ENCODE measurements at places on chromosomes 12 and 14.

DNA sequence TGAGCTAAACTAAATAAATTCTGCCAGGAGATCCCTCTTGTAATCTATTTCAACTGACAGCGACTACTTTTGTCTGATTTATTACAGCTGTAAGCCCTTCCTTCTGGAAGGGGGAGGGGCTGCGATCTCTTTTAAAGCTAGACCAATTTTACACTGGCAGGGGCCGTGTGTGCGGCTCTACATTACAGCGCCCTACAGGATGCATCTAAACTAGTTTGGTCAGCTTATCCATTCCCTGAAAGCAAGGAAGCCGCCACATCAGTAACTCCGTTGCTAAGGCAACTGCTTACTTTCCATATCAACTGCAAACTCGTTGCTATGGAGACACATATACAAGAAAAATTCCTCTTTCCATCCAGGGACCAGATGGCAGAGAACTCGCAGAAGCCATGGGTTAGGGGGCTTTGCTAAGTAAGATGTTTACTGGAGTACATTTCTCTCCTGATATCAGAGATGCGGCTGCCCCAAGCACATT is 17.4 kb downstream of the FOXN3 start:
- DNase-seq, result no peak

GRCh38 chr14:101020834-101021370 is 117.4 kb upstream of the RTL1 start:
- no peak for DNase-seq

- DNase-seq, result no peak
Measured at GRCh38 chr14:69573831-69574262, 824 bp downstream of the CCDC177 start.

- no peak for DNase-seq
Measured at GRCh38 chr12:45762185-45763110, 32.9 kb downstream of the ARID2 start.

DNA sequence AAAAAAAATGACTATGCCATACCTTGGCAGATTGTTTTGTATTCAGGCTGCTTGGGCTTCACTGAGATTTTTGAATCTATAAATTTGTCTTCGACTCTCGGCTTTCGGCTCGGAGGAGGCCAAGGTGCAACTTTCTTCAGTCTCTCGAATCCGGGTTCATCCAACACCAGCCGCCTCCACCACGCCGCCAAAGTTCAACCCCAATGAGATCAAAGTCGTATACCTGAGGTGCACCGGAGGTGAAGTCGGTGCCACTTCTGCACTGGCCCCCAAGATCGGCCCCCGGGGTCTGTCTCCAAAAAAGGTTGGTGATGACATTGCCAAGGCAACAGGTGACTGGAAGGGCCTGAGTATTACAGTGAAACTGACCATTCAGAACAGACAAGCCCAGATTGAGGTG is 12.4 kb upstream of the SPPL3 start:
- DNase-seq, result no peak

DNA sequence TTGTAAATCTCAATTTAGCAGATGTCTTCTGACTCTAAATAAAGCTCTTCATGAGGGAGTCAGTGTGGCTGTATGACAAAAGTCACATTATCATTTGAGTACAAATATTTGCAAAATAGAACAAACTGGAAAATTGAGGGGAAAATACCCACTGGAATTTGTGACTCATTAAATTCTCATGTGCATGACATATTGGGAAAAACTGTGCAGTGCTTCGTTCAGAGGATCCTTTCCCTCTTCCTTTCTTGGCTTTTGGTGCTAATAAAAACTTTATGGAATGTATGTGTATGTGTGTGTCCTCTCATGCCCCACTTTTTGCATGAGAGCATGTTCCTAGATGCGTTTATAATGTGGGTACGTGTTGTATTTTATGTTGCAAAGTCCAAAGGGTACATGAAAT is 267.8 kb downstream of the KTN1 start:
- DNase-seq, result no peak

DNA sequence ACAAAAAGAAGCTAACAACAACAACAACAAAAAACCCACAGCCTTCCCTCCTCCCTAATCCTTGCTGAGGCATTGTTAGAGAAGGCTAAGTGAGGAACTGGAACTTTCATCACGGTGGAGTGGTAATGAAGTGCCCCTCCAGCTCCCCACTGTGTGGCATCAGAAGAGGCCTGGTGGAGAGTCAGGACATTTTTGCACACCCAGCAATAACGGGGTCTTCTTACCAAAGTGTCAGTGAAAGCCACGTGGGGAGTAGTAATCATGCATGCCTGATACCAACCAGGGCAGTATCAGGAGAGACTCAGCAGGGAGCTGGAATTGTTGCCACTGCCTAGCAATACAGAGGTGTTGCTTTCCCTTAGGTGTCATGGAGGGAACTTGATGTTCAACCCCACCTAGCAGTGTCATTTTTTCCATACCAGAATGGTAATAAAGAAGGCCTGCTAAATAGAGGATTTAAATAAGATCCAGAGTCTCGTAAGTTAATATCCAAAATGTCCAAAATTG is 299.7 kb upstream of the RGS6 start:
- DNase-seq, result no peak

- DNase-seq, result no peak
Measured at GRCh38 chr14:33375196-33375595, 436.5 kb downstream of the NPAS3 start.

DNA sequence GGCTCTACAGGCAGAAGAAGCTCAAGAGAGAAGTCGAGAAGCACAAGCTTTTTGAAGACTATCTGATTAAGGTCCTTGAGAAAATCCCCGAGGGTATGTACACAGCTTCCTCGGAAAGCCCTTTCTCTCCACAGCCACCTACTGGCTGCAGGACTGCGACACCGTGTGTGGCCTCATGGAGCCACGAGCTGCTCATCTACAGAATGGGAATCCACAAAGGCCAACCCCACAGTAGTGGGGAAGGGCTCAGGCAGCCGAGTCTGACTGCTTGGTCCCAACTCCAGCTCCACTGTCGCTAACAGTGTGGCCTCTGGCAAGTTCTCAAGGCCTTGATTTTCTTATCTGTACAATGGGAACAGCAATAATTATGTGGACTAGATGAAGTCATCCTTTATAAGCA is 2.5 kb downstream of the CCDC197 start:
- no peak for DNase-seq

- no peak for DNase-seq
Measured at GRCh38 chr12:120077260-120077659, 39.3 kb downstream of the RAB35 start.

- DNase-seq, result no peak
Measured at GRCh38 chr14:59532419-59532818, 44.2 kb downstream of the CCDC175 start.

- DNase-seq, result no peak
Measured at GRCh38 chr12:11886339-11886738, 184.4 kb upstream of the BCL2L14 start.

DNA sequence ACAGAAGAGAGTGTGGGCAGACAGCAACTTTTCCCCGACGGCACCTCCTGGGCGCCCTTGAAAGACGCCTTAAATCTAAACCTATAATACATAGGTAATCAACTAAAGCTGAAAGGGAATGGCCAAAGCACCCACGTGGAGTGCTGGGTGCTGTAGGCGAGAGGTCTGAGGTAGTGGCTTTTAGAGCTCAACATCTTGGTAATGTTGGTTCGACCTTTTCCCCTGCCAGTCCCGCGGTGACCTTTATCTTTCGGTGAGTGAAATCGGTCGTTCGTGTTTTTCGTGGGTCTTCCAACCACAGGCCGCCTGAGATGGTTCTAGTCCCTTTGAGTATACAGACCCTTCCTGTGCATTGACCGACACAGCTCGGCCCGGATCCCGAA is 9.1 kb downstream of the OR6S1 start:
- no peak for DNase-seq

- no peak for DNase-seq
Measured at GRCh38 chr14:64680013-64680713, 24.1 kb upstream of the PLEKHG3 start.

- DNase-seq, result no peak
Measured at GRCh38 chr14:69010648-69011047, 31.5 kb upstream of the ACTN1 start.

- no peak for DNase-seq
Measured at GRCh38 chr12:30100741-30101140, 317.0 kb upstream of the TMTC1 start.

DNA sequence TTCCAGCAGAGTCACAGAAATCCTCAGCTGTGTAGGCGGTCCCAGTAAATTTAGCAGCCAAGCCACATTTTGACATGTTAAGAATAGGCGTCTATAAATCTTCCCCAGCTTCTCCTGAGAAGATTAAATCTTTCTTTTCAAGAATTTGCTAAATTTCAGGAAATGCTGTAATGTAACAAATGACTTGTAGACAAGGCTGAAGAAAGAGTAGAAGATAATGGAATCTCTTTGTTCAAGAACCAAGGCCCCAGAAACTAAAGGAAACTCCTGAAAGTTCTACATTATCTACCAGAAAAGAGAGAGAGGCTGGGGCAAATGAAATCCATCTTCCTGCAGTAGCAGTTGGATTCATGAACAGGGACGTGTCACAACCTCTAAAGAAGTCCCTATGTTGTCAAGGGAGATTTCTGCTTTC is 760.3 kb downstream of the NOVA1 start:
- no peak for DNase-seq

DNA sequence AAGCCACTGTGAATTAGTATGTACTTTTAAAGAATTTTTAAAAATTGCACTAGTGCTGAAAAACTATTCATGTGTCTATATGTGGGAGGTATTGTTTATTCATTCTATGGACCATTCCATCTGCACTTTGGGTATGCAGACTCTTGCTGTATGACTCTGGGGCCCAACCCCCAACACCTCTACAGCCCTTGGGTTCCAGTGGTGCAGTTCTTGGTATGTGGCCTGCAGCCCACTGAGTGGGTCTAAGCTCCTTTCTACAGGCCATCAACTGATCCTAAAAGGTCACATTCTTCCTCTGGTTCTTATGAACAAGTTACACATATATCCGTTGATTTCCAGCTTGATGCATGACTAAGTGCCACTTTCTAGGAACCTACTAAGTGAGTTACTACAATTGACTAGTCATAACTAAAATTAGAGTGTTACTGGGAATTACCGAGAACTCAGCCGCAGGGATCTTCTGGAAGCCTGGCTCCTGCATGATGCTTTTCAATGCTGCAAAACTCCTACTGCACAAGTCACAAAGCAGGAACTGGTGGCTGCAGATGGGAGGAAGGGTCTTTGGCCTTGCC is 62.4 kb upstream of the MED13L start:
- no peak for DNase-seq

DNA sequence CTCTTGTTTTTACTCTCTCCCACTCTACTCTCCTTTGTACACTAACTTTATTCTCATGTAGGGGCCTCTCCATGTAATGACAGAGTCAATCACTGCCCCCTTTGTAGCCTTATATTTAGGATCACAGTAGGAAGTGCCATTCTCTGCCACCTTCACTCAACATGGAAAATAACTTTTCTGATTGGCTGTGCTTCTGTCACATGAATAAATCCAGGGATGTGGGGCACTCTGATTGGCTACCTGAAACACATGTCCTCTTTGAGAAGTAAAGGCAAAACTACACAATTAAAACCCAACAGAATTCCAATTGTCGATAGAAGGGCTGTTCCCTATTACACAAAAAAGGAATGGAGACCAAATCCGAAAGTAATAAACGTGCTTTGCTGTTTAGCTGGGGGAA is at the start of gene RNASE9:
Gene RNASE9, minus strand, starts transcription at position 87 of the 400 bp plus-strand sequence.
- DNase-seq, result no peak

- no peak for DNase-seq
Measured at GRCh38 chr12:67501362-67501761, 147.2 kb upstream of the DYRK2 start.

GRCh38 chr12:48164451-48164850 is 7.1 kb upstream of the ASB8 start:
- no peak for DNase-seq

GRCh38 chr12:49019443-49020324 is 1.1 kb upstream of the PRKAG1 start:
- no peak for DNase-seq

- DNase-seq, result no peak
Measured at GRCh38 chr14:95664066-95664465, 22.2 kb upstream of the TCL1B start.
